Activated CD4-positive, alpha-beta T cell treated with anti-CD3 and anti-CD28 coated beads, Interleukin-2, amount 50 U/mL, for 24 hours (primary cell): ENCODE measurements at places on chromosomes 2 and 18.

GRCh38 chr18:25132786-25133496 lies 219.0 kb downstream of the ZNF521 start:
- DNase-seq = no peak

GRCh38 chr2:99812426-99812825 lies 322.6 kb upstream of the REV1 start:
- no peak for DNase-seq

DNA sequence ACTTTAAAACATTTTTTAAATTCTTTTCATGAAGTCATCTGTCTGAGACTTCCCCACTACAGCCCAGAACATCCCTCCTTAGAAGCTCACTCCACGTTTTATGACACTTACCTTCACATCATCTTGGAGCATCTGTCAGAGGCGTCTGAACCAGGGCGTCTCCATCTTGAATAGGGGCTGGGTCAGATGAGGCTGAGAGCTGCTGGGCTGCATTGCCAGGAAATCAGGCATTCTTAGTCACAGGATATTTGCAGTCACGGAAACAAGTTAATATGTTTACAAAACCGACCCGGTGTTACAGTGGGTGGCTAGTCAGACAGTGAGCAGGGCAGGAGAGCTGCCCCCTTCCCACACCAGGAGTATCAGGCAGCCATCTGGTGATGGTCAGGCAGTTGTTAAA lies 456.5 kb downstream of the FBXO15 start:
- no peak for DNase-seq

DNA sequence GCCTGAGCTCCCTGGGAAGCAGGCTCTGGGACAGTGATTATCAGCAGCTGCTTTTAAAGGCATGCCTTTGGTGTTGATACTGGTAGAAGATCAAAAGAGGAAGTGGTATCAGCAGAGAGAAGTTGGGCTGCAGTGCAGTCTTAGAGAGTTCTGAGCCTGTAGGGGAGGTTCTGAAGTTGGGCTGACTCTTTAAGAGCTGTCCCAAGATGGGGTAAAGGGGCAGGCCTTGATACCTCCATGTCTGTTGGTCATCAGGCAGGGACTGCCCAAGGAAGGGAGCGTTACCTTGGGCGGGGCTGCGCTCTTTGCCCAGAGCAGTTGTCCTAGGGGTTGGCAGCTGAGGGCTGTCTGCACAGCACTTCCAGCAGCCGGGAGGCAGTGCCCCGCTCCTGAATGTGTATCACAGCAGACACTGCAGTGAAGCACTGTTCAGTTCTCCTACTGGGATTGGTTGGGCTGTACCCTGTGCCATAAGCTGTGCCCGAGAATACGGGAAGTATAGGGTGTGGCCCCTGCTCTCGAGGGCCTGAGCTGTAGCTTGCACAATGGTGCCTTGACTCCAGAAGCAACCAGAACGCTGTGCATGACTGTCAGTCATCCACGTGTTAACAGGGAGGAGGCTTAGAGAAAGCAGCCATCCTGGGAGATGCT lies 177.0 kb downstream of the CTIF start:
- no peak for DNase-seq

- no peak for DNase-seq
Observed at GRCh38 chr18:10330428-10330827, 124.0 kb upstream of the APCDD1 start.

DNA sequence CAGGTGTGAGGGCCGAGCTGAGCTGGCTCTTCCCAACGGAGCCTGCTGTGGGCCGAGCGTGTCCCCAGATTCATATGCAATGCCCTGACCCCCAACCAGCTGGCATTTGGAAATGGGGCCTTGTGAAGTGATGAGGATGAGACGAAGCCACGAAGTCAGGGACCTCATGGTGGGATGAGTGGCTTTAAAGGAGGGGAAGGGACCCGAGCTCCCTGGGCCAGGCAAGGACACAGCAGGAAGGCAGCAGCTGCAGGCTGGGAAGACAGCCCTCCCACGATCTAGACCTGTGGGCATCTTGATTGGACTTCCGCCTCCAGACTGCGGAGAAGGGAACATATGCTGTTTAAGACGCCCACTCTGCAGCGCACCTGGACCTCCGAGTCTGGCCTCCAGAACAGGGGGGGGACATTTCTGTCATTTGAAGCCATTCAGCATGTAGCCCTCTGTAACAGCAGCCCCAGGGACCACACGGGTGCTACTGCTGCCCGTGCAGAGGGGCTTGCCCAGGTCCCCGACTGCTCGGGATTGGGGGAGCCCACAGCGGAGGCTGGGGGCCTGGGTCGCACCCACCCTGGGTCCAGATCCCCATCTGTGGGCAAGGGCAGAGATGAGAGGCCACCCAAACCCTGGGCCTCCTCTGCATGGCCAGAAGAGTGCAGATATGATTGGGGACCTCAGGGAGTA lies 27.2 kb downstream of the KIF1A start:
- no peak for DNase-seq

DNA sequence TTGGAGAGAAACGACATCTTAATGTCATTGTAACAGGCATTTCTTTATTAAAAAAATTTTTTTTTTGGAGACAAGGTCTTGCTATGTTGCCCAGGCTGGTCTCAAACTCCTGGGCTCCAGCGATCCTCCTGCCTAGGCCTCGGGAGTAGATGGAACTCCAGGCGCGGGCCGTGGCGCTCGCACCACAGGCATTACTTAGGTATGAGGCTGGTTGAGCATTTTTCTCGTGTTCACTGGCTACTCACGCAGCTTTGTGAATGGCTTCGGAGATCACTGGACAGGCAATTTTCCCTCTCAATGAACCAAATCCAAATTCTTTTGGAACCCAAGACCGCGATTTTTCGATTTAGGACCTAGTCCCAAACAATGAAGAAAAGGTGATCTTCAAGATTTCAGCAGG lies 795 bp upstream of the TCF7L1 start:
- no peak for DNase-seq

DNA sequence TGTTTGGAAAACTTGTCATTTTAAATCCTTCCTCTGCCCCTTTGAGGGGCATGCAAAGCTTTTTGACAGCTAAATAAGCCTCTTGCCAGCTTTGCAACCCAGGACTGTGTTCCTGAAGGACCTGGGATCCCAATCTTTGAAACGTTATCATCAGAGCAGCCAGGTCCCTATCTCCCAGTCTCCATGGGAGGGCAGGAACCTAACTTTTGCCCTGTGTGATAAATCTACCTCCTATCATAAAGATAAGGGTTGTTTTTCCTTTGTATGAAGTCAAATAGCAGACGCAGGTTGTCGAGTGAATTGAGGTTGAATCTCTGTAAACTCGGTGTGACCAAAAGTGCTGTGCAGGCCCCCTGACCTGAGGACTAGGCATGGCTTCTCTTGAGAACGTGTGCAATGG lies 30.1 kb downstream of the TPRKB start:
- no peak for DNase-seq

GRCh38 chr2:217660423-217660822 lies 342.4 kb downstream of the TNS1 start:
- no peak for DNase-seq

DNA sequence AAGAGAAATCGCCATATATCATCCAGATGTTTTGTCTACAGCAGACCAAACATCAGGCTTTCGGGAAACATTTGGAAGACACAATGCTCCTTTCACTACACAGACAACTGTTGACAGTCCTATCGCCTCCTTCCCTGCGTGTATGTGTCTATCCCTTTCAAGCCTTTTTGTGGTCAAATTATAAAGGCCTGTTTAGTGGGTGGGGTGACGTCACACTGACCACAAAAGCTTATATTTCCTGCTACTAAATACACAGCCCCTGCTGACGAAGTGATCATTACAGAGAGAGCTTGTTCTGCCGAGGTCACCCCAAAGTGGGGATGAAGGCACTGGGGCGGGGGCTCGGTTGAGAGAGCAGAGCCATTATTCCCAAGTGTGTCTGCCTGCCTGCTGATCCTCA lies 302.7 kb upstream of the TNP1 start:
- no peak for DNase-seq

DNA sequence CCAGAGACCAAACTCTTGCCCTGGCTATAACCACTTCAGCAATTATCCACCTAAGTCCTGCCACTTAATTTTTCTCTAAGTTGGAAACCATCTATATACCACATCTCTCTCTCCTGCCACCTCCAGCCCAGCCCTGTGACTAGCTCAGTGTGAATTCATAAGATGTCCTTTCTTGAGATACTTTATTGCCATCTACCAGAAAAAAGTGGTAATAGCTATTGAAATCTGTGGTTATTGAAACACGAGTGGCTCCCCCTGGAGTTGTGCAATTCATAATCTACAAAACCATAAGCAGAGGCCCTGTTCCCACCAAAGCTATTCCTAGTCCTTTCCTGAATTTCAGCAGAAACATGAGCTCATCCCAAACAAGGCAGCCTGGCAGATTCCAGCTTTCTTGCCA lies 324.0 kb downstream of the TXNL1 start:
- no peak for DNase-seq

DNA sequence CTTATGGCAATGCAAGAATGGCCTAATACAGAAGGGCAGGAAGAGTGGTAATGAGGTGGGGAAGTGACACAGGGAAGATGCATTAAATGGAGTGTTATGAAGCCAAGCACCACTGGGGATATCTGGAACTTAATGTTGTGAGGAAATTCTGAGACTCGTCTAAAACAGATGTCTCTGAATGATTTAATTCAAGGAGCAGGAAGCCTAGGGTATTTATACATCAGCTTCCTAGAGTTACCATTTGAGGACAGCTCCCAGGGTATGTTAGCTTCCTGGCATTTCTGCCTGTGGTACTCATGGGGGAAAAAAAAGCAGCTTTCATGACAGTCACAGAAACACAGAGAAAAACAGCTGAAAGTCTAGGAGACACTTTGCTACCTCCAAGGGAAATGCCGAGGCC lies 989.5 kb downstream of the CBLN2 start:
- no peak for DNase-seq
